ENCODE measurements at places on chromosomes 11 and 22. TPM values are rescaled to one million over a fixed set of nuclear protein-coding genes. Genes with fewer than 3 reads are reported as not detected.

Gene C11orf87
- total RNA-seq: not detected

Gene STIP1
- 217 TPM for total RNA-seq

Gene KCNQ1
- total RNA-seq: 0.02 TPM

Gene ADM2
- 0.76 TPM for total RNA-seq

Gene CARS1
- total RNA-seq: 32.1 TPM

Gene DLG2
- 1.1 TPM for total RNA-seq

Gene APOL3
- 6.3 TPM for total RNA-seq

Gene CRYBB3
- not detected for total RNA-seq

DNA sequence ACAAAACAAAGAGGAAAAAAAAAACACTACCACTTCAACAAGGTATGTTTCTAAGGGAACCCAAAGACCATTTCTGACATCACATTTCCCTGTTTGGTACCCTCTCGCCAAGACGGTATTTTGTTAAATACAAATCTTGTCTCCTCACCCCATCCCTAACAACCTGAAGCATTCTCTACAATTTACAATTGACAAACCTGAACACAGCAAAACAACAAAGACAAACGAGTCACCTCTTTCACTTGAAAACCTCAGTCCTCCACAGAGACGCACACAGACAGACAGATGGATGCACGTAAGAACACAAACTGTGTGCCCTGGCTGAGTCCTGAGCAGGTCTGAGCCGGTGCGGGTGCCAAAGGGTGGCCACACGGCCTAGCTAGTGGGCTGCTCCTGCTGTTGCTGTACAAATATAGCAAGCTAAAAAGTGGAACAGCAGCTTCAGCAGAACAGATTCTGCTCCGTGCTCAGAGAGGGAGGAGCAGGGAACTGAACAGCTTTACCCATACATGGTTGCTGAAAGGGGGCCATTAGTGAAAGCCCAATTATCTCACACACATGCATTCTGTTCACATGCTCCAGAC, 28.5 kb downstream of the CELF1 start:
- H3K27ac ChIP-seq: peak overlapping the region; percentile 3
- H3K4me1 ChIP-seq: peaks cover 56% of the 10 kb centered on the region
- no peak overlapping the region for H3K4me3 ChIP-seq
- H3K27me3 ChIP-seq: no peaks in the 10 kb centered on the region
- 0 out of 2 replicates have a peak, but pooled peaks cover 2% of the 10 kb centered on the region for H3K36me3 ChIP-seq
- DNase-seq: no peak

DNA sequence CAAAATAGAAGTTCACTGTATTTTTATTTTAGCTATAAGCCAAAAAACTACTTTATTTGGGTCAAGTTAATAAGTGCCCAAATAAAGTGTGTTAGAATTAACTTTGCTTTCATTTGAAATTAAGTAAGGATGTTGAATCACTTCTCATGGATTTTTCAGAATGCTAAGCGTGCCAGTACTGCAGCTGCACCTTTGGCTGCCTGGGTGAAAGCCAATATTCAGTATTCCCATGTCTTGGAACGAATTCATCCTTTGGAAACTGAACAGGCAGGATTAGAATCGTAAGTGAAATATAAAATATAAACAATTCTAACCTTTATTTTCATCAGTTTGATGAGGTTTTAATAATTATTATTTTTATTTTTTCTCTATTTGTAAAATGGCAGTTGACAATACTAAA, 113.6 kb downstream of the DYNC2H1 start:
- no peak overlapping the region for H3K4me3 ChIP-seq
- no peaks in the 10 kb centered on the region for H3K36me3 ChIP-seq

- no peaks in the 10 kb centered on the region for H3K27me3 ChIP-seq
- no peak overlapping the region for H3K4me3 ChIP-seq
- no peak for DNase-seq
- H3K36me3 ChIP-seq: no peaks in the 10 kb centered on the region
These were observed 294.6 kb upstream of the CTSC start for GRCh38 chr11:88632163-88632562.

DNA sequence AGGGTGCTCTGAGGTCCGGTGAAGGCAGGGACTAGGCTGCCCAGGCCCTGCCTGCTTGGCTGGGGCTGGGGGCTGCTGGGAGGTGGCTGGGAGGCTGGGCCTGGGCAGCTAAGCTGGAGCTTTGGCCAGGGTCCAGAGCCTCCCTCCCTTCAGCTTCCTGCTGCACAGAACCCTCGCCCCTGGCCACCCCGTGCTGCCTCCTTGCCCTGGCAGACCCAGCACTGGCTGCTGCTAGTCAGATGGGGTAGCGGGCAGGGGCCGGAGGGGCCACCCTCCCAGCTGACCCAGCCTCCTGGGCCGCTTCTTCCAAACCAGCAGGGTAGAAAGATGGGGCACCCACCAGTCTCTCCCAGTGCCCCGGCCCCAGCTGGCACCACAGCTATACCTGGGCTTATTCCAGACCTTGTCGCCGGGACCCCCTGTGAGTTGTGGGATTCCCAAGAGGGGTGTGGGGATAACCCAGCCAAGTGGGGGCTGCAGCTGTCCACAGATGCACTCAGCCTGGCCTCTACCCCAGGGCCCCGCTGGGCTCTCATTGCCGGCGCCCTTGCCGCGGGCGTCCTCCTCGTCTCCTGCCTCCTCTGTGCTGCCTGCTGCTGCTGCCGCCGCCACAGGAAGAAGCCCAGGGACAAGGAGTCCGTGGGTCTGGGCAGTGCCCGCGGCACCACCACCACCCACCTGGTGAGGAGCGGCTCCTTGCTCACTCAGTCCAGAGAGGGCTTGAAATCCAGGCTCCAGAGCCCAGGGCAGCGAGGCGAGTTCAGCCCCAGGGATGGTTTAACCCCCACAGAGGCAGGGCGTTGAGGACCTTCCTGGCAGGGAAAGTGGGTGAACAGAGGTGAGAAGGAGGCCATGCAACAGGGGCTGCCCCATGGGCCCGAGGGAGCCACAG, at the start of gene SYT8:
SYT8 (plus strand) TSS at position 212 of the 892 bp plus-strand sequence; CDS start at position 328, 116 bp downstream.
- H3K27me3 ChIP-seq: peaks cover 14% of the 10 kb centered on the region
- no peak for DNase-seq
- H3K27ac ChIP-seq: no peak within 1 kb of the TSS
- H3K36me3 ChIP-seq: no peaks in the 10 kb centered on the region
- H3K4me3 ChIP-seq: no peak within 1 kb of the TSS

DNA sequence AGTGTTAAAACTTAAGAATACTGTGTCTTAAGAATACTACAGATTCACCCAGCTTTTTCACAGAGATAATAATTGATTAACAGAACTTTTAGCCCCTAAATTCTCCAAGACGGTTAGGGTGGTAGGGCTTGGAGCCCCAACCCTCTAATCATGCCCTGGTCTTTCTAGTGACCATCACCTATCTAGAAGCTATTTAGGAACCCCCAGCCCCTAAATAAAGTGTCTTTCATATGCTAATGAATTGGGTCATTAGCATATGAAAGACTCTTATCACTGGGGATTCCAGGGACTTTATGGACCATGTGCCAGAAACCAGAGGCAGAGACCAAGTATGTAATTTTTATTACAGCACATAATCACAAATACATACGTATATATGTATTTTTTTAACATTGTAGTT, 999.7 kb upstream of the RAG2 start:
- no peak overlapping the region for H3K4me3 ChIP-seq
- H3K4me1 ChIP-seq: no peaks in the 10 kb centered on the region
- H3K27ac ChIP-seq: no peak overlapping the region
- no peaks in the 10 kb centered on the region for H3K27me3 ChIP-seq
- DNase-seq: no peak

DNA sequence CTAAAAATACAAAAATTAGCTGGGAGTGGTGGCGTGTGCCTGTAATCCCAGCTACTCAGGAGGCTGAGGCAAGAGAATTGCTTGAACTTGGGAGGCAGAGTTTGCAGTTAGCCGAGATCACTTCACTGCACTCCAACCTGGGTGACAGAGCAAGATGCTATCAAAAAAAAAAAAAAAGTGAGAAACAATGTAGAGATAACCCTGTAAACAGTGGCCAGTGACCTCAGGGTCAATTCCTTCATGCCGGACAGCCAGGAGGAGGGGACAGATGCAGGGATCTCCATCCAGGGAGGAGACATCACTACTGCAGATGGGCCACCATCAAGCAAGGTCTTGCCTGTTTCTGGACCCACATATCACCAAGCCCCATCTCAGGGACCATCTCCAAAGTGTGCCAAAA, 10.2 kb downstream of the CFL1 start:
- no peak overlapping the region for H3K4me3 ChIP-seq
- no peaks in the 10 kb centered on the region for H3K27me3 ChIP-seq
- no peak for DNase-seq
- H3K4me1 ChIP-seq: peaks cover 60% of the 10 kb centered on the region

GRCh38 chr22:44441401-44442185, 56.4 kb downstream of the RTL6 start:
- H3K4me1 ChIP-seq: no peaks in the 10 kb centered on the region
- no peak overlapping the region for H3K27ac ChIP-seq
- peaks cover 8% of the 10 kb centered on the region for H3K27me3 ChIP-seq
- no peak overlapping the region for H3K4me3 ChIP-seq

GRCh38 chr11:46895821-46896220, 22.5 kb downstream of the LRP4 start:
- H3K4me1 ChIP-seq: no peaks in the 10 kb centered on the region
- no peaks in the 10 kb centered on the region for H3K27me3 ChIP-seq
- H3K27ac ChIP-seq: no peak overlapping the region
- H3K36me3 ChIP-seq: peaks cover 17% of the 10 kb centered on the region

DNA sequence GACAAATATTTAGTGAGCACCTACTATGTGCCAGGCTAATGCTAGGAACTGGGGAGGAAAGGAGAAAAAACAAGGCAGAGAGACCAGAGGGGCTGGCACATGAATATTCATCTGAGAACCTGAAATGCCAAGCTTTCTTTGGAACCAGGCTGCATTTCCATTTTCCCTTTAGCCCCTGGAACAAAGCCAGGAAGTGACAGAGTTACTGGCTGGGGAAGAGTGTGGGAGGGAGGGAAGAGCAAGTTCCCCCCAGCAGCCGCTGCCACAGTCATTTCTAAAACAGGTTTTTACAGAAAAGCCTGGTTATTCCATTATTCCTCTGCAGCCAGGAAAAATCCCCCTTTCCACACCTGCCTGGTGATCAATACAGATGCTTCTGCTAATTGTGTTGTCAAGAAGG, 97.0 kb downstream of the SPON1 start:
- H3K27me3 ChIP-seq: peaks cover 3% of the 10 kb centered on the region
- no peak overlapping the region for H3K27ac ChIP-seq
- H3K4me3 ChIP-seq: no peak overlapping the region
- H3K36me3 ChIP-seq: no peaks in the 10 kb centered on the region
- DNase-seq: no peak
- H3K4me1 ChIP-seq: no peaks in the 10 kb centered on the region

- H3K27ac ChIP-seq: no peak overlapping the region
- no peak for DNase-seq
- H3K36me3 ChIP-seq: no peaks in the 10 kb centered on the region
- H3K4me3 ChIP-seq: no peak overlapping the region
- peaks cover 15% of the 10 kb centered on the region for H3K27me3 ChIP-seq
- no peaks in the 10 kb centered on the region for H3K4me1 ChIP-seq
These were observed 1383.2 kb downstream of the BRD1 start for GRCh38 chr22:48444320-48445112.

DNA sequence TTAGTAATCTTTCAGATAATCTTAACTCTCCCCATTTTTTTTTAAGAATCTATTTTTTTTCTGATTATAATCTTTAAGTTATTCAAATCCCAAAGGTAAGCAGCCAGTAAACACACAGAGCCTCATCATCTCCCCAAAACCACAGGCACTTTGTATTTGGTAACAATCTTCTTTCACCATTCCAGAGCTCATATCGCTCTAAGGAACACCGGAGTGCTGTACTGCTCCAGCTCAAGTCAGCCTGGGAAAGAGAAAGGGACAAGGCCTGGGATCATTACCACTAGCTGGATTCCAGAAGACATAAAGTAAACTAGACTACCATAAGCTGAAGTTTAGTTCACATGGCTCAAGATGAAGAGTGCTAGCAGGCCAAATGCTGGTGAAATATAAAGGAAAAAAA, 73.0 kb upstream of the APOA1 start:
- H3K27me3 ChIP-seq: no peaks in the 10 kb centered on the region
- peaks cover 10% of the 10 kb centered on the region for H3K4me1 ChIP-seq
- H3K27ac ChIP-seq: peak overlapping the region; percentile 16
- no peak for DNase-seq

DNA sequence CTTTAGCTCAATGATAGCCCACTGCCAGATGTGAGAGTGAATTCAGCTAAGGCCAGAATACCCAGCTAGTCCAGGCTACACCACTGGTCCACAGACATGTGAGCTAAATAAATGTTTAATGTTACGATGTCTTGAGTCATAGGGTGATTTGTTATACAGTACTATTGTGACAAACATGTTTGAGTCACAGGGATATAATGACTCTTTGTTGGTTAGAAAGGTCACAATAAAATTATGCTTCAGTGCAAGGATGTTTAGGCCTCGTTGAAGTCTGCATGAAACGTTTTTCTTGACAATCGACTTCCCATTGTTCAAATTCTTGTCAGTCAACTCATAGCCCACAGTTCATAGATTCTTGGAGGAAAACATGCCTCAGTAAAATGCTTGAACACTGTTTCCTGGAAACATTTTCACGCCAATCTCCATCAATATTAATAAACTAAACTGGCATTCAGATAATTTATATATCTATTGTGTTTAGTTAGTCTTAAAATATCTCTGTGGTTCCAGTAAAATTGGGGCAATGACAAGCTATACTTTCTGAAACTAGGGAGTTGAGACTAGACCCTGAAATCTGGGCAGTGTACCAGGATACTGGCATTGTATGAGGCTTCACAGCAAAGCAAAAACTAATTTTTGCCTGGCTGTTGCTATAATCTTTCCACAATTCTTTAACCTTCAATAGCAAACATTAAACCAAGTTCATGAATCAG, 650.8 kb upstream of the KIRREL3 start:
- H3K4me3 ChIP-seq: no peak overlapping the region
- no peaks in the 10 kb centered on the region for H3K4me1 ChIP-seq
- no peaks in the 10 kb centered on the region for H3K36me3 ChIP-seq
- H3K27me3 ChIP-seq: no peaks in the 10 kb centered on the region
- no peak overlapping the region for H3K27ac ChIP-seq
- DNase-seq: no peak

DNA sequence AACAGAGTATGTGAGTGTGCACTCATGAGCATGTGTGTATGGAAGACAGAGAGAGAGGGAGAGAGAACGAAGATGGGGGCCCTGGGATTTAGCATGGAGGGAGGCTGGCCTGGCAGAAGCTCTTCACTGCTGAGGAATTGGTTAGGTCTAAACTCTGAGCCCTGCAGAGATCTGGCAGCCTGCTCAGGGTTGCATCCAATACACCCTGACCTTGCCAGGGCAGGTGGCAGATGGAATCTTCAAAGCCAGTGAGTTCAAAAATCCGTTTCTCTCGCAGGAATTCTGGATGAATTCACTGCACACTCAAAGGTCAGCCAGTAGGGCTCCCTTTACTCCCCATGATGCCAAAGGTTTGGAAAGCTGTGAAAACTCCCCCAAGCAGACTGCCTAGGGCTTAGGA, 61.4 kb upstream of the OLFML1 start:
- H3K4me3 ChIP-seq: no peak overlapping the region
- DNase-seq: no peak
- H3K4me1 ChIP-seq: no peaks in the 10 kb centered on the region
- peaks cover 16% of the 10 kb centered on the region for H3K27me3 ChIP-seq

Measured in HepG2 (cell line).